NCI-H1417 (cell line): ENCODE measurements at places on chromosomes 2 and 18.

DNA sequence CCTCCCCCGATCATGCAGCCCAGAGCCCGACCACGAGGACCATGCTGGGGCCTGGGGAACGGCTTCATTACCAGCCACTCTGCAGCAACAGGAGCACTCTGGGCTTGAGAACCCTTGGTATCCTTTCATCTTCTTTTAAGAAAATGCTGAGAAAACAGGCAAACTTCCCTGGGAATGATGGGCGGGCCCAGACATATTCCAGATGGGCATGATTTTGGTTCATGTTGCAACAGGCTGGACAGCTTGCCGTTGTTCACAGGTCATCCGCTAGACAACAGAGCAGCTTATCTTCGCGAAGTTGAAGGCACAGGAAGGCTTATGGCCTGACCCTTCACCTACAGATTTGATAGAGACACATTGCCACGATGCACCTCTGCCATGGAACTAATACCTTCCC is 121.0 kb downstream of the KLHL29 start:
- no peak for DNase-seq

DNA sequence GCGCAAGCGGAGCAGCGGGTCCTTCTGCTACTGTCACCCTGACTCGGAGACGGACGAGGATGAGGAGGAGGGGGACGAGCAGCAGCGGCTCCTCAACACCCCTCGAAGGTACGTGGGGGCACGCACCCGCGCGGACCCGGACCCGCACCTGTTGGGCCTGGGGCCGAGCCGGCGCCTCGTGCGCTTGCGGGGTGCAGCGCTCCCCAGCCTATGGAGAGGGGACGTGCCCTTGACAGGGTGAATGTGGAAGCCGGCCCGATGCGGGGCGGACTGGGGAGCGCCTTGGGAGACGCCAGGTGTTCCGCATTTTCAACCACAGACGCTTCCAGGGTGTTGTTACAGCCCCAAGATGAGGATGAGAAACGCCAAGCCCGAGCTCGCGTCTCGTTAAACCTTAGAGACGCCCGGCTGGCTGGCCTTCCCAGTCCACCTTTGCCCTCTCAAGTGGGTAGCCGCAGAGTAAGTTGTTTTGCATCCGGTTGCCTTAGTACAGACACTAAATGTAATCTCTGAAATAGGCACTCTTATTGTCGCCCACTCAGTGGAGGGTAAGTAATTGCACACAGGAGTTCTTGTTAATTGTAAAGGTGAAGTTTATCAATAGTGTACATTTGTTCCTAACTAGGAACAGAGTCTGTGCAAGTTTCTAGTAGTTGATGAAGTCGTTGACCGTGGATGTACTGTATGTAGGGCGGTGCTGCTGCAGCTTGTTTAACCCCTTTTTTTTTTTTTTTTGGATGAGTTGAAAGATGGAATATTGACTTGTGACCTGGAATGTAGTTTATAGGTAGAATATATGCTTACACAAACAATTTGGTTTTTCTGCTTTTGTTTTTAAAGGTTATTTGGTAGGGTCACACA is 815 bp downstream of the GMCL1 start:
- DNase-seq = peak; percentile 74

DNA sequence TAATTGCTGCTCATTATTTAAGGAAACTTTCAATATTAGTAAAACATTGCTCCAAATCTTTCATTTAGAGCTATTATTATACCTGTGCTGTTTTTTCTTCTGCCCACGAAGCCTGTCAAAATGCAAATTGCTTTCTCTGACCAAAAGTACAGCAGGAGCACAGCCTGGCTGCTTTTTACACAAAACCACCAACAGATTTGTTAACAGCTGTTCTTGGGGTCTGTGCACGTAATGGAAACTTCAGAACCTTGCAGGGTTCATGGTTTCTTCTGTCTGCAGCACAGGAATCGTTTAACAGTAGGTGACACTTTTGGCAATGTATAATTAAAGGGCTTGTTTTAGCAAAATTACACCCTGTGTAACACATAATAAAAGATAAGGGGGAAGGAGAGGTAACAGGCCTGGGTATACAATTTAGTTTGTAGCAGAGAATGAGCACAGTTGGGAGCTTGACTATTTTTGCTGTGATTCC is 447.3 kb downstream of the KCNJ3 start:
- DNase-seq = peak; percentile 95

DNA sequence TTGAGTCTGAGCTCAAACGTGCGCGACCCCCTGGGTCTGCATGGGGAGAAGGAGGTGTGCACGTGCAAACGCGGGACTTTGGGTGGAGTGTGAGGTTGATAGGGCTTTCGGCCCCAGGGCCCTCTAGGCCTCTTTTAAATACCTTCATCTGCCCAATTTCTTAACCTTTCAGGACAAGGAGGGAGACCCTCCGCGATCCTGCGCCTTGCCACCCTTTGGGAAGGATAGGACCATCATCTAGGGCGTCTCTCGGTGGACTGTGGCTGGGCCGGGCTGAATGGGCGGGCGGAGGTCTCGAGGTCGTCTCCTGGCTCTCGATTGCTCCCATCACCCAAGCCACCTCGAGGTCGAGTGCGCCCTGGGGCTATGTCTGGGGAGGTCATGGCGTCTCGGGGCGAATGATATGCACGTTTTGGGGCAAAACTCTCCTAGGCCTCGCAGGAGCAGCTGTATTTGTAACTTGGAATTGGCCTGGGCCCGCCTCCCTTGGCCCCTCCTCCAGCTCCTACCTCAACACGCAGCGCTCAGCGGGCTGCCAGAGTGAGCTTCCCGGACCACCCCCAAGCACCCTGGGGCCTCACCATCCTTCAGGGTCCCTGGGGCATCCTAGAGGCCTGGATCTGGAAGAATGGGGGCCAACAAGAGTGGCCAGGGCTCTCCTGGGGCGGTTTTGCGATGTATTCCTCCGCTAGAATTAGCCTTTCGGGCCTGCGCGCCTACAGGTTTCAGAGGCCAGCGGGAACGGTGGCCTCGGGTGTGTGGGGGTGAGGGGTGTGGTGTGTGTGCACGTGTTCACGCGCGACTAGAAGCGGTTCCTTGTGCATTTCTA is 8.7 kb upstream of the SIX3 start:
- DNase-seq = no peak

DNA sequence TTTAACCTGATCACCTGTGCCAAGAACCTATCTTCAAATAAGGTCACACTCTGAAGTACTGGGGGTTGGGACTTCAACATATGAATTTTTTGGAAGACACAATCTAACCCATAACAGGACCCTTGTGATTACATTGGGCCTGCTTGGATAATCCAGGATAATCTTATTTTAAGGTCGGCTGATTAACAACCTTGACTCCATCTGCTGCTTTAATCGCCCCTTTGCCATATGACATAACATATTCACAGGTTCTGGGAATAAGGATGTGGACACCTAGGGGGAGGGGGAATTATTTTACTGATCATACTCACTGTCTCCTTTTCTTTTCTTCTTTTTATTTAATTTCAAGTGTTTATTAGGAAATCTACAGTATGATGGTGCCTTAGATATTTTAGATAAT is 34.8 kb downstream of the CDH20 start:
- no peak for DNase-seq

- no peak for DNase-seq
Measured at GRCh38 chr18:31710826-31711225, 26.4 kb upstream of the B4GALT6 start.

GRCh38 chr2:134218414-134218813 is 35.5 kb upstream of the MGAT5 start:
- no peak for DNase-seq

DNA sequence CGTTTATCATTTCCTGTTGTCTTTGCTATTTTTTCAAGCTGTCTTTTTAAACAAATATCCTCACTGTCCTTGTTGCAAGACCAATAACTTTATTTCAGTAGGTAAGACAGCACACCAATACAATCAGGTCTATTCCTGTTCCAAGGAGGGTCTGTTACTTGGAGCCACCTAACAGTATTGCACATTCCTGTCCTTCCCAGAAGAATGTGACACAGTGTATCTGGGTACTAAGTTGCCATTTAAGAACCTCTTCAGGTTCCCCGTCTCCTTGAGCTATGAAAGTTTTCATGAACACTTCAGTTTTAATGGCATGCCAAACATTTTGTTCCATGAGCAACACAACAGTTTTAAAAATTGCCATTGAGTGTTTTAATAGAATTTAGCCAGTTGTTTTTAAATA is 138.9 kb upstream of the CAVIN2 start:
- DNase-seq = no peak

DNA sequence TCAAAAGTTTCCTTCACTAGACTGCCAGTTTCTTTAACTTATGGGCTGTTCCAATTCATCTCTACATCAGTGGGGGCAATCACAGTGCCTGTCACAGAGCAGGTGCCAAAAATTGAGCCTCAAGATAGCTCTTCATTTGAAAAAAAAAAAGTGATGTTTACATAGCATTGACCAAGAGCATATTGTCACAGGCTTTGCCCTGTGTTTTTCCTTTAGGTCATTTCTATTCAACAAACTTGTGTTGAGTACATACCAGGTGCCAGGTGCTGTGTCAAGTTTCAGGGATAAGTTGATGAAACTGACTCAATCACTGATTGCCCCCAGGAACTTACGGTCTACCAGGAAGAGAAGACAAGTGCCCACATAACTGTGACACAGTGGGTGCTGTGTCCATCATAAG is 22.2 kb upstream of the NT5C1B start:
- DNase-seq = no peak

DNA sequence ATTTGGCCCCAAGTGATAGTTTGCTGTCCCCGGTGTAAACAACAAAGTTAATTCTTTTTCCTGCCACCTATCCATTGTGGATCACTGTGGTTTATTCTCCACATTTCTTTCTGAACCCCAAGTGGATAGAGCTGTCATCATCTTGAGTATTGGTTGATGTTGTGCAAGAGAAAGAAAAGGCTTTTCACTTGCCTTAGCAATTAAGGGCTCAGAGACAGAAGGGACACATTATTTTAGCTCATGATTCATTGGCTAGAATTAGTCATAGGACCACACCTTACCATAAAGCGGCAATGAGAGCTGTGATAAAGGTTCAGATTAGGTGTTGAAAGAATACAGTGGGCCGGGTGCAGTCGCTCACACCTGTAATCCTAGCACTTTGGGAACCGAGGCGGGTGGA is 442.1 kb upstream of the DCC start:
- DNase-seq = no peak

- DNase-seq = no peak
Measured at GRCh38 chr18:58303363-58303762, 259.3 kb downstream of the NEDD4L start.

GRCh38 chr2:228798458-228799207 is 472.5 kb downstream of the PID1 start:
- DNase-seq = no peak

DNA sequence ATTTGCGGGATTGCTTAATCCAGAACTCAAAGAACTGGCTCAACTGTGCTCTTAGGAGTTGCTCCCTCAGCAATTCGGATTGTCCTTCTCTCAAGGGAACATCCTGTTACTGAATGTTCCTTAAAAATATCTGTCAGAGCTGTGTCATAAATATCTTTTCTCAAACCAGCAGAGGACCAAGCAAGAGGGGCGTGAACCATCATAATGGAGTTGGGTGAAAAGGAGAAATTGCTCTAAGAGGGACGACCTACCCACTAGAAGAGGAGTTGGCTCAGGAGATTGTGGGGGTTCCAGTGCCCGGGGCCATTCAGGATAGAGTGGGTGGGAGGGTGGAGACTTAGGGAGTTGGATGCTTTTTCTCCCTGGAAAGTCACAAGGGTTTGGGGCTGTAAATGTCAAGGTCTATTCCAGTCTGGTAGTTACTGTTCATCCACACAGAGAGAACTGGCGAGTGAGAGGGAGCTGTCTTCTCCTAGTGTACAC is 59.5 kb downstream of the MERTK start:
- no peak for DNase-seq
